Activated T-helper 1 cell treated with Interleukin-2 at 50 U/mL for 16 hours (primary cell): ENCODE measurements at places on chromosomes 12 and 14.

DNA sequence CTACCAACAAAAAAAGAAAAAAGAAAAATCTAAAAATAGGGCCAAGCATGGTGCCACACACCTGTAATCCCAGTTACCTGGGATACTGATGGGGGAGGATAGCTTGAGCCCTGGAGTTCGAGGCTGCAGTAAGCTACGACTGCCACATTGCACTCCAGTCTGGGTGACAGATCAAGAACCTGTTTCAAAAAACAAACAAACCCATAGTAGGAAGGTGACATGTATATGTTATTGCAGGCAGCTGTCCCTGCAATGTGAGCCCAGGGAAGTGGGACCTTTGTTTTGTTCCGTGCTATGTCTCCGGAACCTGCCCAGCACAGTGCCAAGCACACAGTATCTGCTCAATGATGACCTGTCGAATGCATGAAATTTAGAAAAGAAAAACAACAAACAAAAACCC, 37.2 kb upstream of the YY1 start:
- DNase-seq: no peak

- no peak for DNase-seq
These were observed 260.9 kb downstream of the ITPR2 start for GRCh38 chr12:26572137-26572536.

- DNase-seq: no peak
These were observed 27.1 kb upstream of the CLMN start for GRCh38 chr14:95346820-95347219.

- no peak for DNase-seq
These were observed 208.4 kb downstream of the PAWR start for GRCh38 chr12:79482323-79482722.

DNA sequence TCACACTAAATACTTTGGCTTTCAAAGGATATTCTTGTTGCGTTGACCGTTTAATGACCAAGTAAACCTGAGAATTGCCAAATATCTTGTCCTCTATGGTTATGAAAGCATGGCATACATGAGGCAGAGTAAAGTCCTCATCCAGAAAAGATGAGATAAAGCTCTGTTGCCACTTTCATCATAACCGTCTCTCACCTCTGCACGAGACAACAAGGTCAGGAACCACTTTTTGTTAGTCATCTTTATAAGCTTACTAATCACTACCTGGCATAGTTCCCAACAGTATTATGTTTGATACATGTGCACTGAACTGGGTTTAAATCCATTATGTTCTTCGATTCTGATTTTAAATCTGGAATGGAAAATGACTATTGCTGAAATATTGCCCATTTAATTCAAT, 31.3 kb downstream of the PTPRB start:
- no peak for DNase-seq

DNA sequence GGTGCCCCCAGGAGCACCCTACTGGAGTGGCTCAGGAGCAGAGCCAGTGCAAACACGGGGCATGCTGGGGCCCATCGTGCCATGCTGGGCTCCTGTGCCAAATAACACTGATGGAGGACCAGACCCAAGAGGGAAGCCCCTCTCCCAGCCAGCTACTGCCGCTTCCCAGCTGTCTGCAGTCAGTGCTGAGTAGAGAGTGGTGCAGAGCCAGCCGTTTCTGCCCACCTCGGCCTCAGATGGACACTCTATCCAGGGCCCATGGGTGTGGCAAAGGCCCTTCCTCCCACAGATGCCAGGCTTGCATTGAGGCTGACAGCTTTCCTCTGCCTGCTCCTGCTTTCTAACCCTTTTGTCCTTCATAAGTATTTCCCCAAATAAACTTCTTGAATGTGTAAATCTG, 13.2 kb downstream of the CLBA1 start:
- no peak for DNase-seq

DNA sequence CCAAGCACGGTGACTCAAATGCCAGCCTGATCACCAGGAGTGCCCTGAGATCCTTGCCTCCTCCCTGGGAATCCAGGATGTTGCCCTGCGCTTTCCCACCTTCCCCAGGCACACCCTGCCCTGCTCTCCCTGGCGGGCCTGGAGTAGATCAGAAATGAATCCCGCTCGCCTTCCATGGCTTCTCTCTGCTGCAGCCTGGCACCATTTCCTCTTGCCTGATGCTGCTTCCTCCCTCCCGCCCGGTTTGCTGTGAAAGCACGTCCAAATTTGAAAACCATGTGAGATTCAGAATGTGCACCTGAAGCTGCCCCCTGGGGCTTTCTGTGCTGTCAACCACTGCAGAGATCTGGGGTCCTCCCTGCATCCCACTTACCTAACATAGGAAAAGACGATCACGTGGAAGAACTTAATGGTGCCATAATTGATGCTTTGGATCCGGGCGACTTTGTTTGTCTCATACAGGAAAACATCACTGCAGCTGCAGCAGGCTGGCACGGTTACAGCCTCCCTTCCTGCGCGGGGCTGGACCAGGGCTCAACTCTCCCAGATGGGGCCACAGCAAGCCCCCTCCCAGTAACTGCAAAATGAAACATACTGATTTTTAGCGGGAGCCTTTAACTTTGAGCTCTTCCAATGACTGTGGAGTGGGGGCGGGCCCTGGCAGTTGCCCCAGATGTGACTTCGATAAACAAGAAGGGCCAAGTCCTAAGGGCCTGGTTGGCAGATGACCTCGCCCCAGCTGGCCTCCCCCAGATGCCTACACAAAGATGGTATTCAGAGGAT, 24.9 kb upstream of the C12orf76 start:
- DNase-seq: no peak

GRCh38 chr12:9731797-9732196, 1.1 kb downstream of the CLECL1 start:
- DNase-seq: no peak
